CD4-positive, alpha-beta T cell treated with Interleukin-4 for 1 hour (primary cell): ENCODE measurements at places on chromosomes 3 and 15.

DNA sequence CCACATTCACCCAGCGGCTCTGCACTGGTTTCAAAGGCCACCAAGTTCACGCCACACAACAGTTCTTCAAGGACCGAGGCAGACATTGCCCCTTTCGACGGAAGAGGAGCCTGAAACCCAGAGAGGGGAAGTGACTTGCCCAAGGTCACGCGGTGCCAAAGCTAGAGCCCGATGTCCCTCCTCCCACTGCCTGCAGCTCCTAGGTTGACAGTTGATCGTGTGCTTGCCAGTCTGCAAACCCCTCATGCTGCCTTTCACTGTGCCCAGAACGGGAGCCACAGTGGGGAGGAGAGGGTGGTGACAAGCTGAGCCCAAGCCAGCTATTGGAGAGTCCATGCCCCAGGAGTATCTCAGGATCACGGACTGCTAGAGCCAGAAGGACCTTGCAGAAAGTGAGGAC lies 230.9 kb downstream of the XXYLT1 start:
- DNase-seq, result no peak

- DNase-seq, result no peak
These were observed 46.8 kb upstream of the PCSK6 start for GRCh38 chr15:101536166-101536874.

- DNase-seq, result no peak
These were observed 237.1 kb downstream of the RYR3 start for GRCh38 chr15:33547876-33548275.

GRCh38 chr3:126571078-126571477 lies 12.3 kb upstream of the C3orf22 start:
- DNase-seq, result no peak

GRCh38 chr3:13095408-13095937 lies 22.2 kb upstream of the IQSEC1 start:
- DNase-seq, result no peak

GRCh38 chr15:32721596-32721995 lies 3.8 kb downstream of the GREM1 start:
- DNase-seq, result no peak

- DNase-seq, result no peak
These were observed 14.9 kb downstream of the MAGI1 start for GRCh38 chr3:66023738-66024385.

DNA sequence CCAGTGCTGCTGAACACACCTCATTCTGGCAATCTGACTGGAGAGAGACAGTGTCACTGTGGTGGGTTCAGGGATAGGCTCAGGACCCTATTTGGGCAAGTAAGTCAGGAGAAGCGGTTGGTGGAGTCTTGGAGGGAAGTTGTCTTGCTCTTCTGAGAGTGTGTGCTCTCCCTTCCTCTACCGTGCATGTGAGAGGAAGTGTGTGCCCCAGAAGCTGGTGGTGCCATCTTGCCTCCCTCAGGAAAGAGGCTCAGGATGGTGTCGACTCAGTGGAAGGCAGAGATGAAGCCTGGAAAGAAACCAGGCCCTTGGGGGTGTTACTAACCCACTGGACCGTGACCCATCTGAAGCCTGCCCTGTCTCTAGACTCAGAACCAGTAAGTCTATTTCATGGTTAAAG lies 6.8 kb upstream of the RARRES1 start:
- no peak for DNase-seq

DNA sequence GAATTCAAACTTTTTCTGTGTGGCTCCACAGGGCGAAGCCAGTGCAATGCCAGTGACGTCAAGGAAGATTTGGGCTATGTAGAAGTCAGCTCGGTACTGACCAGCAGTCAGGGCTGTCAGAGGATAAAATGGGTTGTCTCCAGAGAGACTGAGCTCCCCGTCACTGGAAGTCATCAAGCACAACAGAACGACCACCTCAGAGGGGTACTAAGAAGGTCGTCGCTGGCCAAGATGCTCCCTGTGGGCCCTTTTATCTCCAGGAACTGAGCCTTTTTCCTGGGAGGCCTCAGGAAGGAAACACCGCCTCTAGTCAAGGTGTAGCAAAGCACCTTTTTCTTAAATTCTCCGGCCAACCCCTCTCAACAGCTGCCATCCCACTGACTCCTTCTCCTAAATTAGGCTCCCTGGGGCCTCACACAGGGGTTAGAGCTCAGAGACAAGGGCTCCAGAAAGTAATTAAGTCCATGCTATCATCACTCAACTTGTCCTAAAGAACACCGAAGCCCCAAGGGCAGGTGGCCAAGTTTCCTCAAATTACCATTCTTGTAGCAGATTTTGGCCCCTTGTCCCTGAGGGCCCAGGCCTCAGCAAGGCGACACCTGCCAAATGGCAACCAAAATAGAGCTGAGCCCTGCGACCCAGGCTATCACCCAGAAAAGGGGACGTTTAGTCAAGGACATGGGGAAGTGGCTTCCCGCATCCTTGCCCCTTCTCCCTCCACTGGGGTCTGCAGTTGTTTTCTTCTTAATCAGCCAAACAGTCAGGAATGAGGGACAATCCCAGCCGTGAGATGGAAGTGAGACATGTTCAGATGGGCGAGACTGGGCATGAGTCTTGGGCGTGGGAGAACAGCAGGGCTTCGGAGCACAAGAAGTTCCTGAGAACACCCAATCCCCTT lies 48.0 kb downstream of the SSUH2 start:
- DNase-seq, result no peak

DNA sequence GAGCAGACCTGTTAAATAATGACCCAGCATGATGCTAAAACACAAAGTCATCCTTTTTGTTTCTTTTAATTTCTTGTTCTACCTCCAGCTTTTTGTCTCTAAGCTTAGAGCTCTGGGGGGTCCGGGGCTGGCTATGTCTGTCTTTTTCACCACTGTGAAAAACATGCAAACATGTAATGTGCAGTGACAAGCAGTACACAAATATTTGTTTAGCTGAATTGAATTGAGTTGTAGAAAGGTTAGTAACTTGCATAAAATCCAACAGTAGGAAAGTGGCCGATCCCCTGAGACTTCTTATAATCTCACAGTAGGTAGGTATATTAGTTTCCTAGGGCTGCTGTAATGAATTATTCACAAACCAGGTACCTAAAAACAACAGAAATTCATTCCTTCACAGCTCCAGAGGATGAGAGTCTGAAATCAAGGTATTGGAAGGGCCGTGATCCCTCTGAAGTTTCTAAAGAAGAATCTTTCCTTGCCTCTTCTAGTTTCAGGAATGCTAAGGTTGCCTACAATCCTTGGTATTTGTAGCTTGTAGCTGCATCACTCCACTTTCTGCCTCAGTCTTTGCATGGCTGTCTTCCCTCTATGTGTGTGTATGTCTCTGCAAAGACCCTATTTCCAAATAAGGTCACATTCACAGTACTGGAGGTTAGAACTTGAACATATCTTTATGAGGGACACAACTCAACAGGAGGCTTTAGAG lies 32.7 kb downstream of the ARL14 start:
- DNase-seq, result no peak

GRCh38 chr3:97862582-97862981 lies 40.8 kb downstream of the CRYBG3 start:
- DNase-seq, result no peak
